ENCODE measurements at places on chromosomes 11 and 22.

DNA sequence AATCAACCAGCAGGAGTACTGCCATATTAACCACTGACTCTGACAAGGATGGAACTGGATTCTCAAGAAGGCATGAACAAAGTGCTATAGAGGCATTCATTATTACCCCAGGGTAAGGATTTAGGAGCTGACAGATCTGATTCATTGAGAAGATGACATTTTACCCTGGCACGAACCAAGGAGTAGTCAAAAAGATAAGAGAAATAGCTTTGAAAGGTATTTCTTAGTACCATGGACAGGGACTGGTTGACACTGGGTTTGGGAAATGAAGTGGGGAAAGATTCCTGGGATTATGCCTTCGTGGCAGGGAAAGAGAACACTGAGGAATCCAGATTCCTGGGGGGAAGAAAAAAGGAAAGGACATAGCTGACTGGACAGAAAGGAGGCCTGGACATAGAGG lies 5.1 kb upstream of the SAAL1 start:
- DNase-seq: no peak

DNA sequence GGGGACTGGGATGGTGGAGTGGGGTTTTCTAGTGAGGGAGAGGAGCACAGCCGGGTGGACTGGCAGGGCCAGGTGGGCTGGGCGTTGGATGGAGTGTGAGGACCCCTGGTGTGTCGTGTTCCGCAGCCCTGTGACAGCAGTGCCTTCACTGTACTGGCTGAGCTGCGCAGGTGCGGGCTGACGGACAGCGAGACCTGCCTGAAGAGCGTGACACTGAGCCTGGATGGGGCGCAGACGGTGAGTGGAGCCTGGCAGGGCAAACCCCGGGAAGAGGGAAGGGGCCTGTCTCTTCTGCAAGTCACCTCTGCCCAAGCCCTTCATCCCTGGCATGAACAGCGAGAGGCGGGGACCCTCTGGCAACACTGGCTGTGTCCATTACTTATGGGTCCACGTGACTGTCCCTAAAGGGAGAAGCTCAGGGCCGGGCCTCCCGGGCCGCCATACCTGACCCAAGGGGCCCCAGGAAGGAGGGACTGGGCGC lies 10.0 kb downstream of the MUC5AC start:
- DNase-seq: no peak

DNA sequence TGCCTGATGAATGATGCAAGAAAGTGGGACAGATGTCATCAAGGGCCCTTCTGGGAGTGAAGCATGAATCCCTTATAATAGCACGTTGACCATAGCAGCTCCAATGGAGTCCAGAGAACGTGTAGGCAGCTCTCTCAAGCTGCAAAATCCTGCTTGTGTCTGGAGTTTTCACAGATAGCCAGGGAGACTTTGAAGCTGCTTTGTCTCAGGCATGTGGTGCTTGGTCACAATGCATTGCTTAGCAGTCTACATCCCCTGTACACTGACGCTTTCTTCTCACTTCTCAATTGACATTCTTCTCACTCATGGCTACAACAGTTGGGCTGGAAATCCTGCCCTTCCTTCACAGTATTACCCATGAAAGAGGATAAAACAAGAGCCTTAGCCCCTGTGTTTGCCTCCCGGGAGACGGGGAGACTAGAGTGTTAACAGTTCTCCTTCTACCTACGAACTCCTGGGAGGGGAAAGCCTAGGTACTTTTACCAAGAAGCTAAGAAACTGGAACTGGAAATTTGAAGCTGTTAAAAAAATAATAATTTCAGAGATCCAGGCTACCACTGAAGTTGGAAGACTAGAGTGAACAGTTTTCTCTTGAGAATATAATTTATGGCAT lies 20.7 kb upstream of the MMP7 start:
- no peak for DNase-seq

DNA sequence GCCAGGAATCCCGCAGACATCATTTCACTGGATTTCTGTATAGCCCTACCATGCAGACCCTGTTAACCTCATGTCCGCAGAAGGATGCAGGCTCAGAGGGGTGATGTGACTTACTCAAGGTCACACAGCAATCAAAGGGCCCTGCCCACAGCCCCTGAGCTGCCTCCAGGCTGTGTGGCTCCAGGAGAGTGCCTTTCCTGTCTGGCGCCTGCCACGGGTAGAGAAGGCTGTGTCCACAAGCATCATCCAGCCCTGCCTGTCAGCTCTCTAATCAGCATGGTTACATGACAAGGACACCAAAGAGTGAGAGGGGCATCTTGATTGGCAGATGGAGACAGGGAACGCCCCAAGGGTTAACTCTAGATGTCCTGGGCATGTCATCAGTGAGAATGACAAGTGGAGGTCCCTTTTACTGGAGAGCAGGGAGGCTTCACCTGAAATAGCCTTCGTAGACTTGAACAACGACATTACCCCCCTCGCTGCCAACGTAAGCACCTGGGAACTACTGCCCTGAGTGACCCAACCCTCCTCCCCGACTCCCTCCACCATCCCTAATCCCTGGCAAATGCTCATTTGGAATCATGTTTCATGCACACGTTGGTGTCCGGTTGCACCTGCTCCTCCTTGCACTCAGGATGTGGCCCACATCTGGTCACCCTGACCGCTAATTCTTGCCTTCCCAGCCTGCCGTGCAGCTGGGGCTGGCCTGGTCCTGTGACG lies 6.9 kb downstream of the FGF19 start:
- no peak for DNase-seq

DNA sequence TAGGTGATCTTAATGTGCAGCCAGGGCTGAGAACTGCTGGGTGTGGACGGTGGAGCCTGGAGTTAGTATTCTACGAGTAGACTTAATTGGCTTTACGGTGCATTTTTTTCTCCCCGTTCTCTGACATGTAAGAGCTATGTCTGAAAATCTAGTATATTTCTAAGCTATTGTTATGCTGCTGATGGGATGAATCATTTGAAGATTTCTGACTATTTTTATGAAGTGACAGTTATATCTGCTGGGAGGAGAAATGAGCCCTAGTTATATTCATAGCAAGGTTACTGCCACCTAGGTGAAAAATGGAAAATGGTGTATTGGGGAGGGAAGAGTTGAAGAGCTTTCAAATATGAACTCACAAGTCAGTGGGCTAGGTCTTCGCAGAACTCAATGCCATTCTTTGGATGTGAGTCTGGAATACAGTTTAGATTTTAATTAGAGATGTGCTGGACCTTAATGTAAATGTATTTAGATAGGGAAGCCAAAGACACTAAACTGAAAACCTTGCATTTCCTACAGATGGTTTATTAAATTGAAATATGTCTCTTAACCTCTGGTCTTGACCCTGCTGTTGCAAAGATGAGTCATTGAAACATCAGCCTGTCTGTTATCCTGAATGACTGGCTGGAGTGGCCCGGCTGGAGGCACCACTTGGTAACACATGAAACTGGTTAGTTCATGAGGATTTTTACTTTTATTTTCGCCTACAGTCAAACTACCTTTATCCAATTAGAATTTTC lies 293.7 kb downstream of the DDX10 start:
- DNase-seq: peak; percentile 12

GRCh38 chr22:22655452-22656290 lies 11.3 kb downstream of the GGTLC2 start:
- DNase-seq: no peak

- no peak for DNase-seq
Measured at GRCh38 chr22:41833369-41834004, 582 bp downstream of the SREBF2 start.

GRCh38 chr11:6505577-6506240 lies 8.6 kb downstream of the DNHD1 start:
- peak; percentile 72 for DNase-seq

DNA sequence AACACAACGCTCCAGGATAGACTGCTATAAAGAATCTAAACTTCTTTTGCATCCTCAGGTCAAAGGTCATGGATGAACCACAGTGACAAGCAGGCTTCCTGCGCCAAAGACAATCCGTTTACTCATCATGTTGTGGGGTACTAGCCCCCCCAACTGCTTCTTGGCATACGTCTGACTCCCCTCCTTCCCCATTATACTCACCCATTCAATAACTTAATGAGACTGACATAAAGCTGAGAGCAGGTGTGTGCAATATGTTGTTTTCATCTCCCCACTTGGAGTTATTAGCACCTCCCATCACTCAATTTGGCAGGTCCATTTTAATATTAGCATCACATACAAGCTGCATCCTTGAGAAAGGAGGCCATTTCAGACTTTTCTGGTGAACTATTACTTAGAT lies 157.1 kb downstream of the CADM1 start:
- DNase-seq: no peak

All from COLO829 (cell line).